ENCODE measurements at places on chromosomes 6 and 20.
A peak's percentile ranks its signal among the peaks of the same experiment; 100 is the strongest.

- DNase-seq: no peak
- H3K27me3 ChIP-seq: no peaks in the 10 kb centered on the region
- no peak overlapping the region for H3K27ac ChIP-seq
- H3K4me1 ChIP-seq: peaks cover 29% of the 10 kb centered on the region
Observed at GRCh38 chr6:13398069-13398381, 69.7 kb upstream of the TBC1D7 start.

GRCh38 chr6:65148839-65149238 is 558.2 kb downstream of the EYS start:
- no peaks in the 10 kb centered on the region for H3K36me3 ChIP-seq
- H3K27ac ChIP-seq: no peak overlapping the region
- H3K4me1 ChIP-seq: no peaks in the 10 kb centered on the region
- H3K4me3 ChIP-seq: no peak overlapping the region
- DNase-seq: no peak

DNA sequence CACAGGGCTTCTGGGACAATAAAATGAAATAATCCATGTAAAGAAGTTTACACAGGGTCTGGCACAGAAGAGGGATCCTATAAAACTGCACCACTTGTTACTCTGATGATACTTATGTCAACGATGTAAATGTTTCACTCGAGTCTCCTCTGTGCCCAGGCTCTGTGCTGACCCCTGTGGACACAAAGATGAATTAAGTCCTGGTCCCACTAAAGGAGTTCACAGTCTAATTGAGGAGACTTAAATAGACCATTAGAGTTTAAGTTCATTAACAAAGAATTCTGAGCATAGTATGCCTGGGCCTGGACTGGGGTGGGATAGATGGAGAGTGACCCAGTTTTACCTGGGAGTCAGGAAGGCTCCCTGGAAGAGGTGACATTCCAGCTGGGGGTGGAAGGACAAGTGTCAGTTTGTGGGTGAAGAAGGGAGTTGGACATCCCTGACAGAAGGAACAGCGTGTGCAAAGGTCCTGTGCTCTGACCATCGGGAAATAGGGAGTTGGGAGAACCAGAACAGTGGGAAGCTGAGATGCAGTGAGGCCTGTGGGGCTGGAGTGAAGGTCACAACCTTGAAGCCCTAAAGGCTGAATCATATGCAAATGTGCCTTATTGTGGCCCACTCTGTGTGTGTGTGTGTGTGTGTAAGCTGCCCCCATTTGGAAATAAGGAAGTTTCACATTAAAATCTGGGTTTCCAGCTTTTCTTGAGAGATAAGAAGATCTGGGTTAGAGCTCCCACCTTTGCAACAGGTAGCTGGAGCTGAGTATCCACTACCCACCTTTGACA is 1.1 kb downstream of the OCSTAMP start:
- DNase-seq: no peak
- no peaks in the 10 kb centered on the region for H3K4me1 ChIP-seq
- H3K27ac ChIP-seq: no peak overlapping the region
- no peaks in the 10 kb centered on the region for H3K27me3 ChIP-seq

GRCh38 chr6:131049608-131050007 is 13.4 kb downstream of the EPB41L2 start:
- no peaks in the 10 kb centered on the region for H3K36me3 ChIP-seq
- H3K4me3 ChIP-seq: peak overlapping the region; percentile 9
- DNase-seq: no peak
- no peaks in the 10 kb centered on the region for H3K27me3 ChIP-seq

- H3K4me1 ChIP-seq: no peaks in the 10 kb centered on the region
- no peaks in the 10 kb centered on the region for H3K36me3 ChIP-seq
- H3K27me3 ChIP-seq: no peaks in the 10 kb centered on the region
- H3K4me3 ChIP-seq: no peak overlapping the region
Observed at GRCh38 chr6:89950446-89950845, 56.2 kb downstream of the GJA10 start.

GRCh38 chr6:17900011-17900410 is 87.4 kb downstream of the KIF13A start:
- H3K4me1 ChIP-seq: peaks cover 6% of the 10 kb centered on the region
- H3K36me3 ChIP-seq: peaks cover 15% of the 10 kb centered on the region
- no peak overlapping the region for H3K27ac ChIP-seq
- no peak for DNase-seq
- H3K27me3 ChIP-seq: no peaks in the 10 kb centered on the region

DNA sequence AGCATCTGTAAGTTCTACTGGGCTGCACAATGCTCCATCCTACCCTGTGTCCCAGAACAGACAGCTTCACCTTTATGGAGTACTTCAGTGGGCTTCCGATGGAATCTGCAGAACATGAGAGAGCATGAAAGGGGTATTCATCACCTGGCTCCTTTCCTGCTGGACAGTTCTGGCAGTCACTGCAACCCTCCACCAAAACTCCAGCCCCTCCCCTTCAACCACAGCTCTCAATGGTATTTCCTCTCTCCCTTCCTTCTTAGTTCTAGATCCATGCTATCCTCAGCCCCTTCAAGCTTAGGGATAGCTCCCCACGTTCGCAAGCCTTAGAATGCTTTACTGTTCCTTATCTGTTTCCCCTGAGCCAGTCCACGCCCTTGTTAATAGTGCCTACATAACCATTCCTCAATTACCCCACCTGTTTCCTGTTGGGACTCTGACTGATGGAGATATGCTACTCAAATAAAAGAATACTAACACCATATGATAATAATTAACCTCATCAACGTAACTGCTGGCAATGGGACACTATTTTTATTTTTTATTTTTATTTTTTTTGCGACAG is 26.8 kb downstream of the TRAM2 start:
- DNase-seq: no peak
- no peaks in the 10 kb centered on the region for H3K36me3 ChIP-seq
- H3K27me3 ChIP-seq: no peaks in the 10 kb centered on the region
- H3K4me3 ChIP-seq: no peak overlapping the region
- peaks cover 66% of the 10 kb centered on the region for H3K4me1 ChIP-seq

DNA sequence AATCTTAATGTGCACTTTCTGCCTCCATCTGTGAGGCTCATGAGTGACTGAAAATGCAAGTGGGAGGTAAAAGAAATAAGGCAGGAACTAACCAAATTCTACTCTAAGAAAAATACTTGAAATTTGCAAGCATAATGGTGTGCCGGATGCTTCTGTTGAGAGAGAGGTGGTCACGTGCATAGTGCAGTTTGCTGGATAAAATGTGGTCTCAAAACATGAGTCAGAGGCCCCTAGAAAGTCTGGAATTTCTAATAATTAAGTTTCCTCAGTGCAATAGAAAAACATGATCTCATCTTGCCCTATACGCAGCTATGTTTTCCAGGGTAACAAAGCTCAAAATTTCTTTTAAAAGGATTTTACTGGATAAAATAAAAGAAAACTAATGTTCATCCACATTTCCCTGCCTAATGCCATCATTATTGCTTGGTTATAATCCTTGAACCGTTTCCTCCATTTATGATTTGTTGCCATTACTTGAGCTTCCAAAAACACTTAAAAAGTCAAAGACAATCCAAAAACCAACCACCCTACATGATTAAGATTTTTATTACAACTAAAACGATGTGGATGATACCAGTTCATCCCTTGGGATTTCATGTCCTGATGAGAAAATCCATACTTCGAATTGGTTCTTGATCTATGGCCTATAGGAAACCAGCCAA is 351.7 kb upstream of the ARID1B start:
- no peaks in the 10 kb centered on the region for H3K27me3 ChIP-seq
- H3K4me1 ChIP-seq: peaks cover 8% of the 10 kb centered on the region
- no peak for DNase-seq
- H3K36me3 ChIP-seq: no peaks in the 10 kb centered on the region
- no peak overlapping the region for H3K27ac ChIP-seq
- H3K4me3 ChIP-seq: no peak overlapping the region

DNA sequence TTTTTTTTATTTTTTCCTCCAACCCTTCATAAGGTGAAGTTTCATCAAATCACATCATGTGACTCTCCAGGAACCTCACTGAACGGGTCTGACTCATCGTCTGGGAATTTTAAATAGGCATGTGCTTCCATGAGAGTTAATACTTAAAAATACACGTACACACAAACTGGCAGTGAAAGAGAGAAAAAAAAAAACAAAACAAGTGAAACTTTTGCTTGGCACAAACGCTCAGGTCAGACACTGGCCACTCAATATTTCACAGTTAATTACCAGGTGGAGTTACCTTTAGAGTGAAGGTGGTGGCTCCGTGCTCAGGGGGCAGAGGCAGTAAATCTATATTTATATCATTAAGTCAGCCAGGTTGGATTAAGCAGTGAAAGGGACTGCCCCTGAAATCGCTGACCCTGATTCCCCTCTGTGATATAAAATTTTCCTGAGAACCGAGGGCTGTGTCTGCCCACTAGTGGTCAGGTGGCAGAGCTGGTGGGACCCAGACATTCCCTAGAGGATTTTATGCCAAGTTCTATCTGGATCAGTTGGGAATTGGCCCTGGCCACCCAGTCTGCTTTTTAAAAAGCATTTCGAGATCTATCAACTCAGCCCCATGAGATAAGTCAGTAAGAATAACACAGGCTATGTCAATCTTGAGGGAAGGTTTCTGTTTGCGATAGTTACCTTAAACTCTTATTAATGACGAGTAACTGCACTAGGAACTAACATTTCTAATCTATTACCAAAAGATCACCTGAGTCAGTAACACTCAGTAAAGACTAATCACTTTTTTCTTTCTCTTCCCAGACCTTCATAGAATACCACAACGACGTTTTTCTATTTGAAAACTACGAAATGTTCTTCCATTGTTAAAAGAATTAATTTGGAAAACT is 259.1 kb downstream of the HDGFL1 start:
- no peaks in the 10 kb centered on the region for H3K36me3 ChIP-seq
- H3K4me1 ChIP-seq: peaks cover 14% of the 10 kb centered on the region
- peak overlapping the region; percentile 58 for H3K4me3 ChIP-seq
- no peaks in the 10 kb centered on the region for H3K27me3 ChIP-seq
- peak overlapping the region; percentile 86 for H3K27ac ChIP-seq

DNA sequence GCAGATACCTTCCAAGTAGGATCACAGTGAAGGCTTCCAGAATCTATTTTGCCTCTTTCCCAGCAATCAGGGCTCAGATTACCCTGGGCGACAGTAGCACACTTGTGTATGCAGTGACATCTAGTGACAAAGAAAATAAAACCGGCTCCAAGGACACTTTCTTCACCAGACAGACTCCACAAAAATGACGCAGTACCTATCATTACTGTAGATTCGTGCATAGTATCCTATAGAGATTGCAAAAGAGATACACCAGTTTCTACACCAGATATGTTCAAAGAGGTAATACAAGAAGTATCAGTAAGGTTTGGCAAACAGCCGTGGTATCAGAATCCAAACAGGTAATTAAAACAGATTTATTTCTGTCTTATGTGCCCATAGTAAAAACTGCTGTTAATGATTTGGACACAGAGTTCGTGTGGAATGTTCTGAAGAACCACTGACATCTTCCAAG is 600.4 kb upstream of the JAG1 start:
- H3K27me3 ChIP-seq: no peaks in the 10 kb centered on the region
- H3K27ac ChIP-seq: no peak overlapping the region
- no peaks in the 10 kb centered on the region for H3K4me1 ChIP-seq
- no peak for DNase-seq
- H3K36me3 ChIP-seq: no peaks in the 10 kb centered on the region

DNA sequence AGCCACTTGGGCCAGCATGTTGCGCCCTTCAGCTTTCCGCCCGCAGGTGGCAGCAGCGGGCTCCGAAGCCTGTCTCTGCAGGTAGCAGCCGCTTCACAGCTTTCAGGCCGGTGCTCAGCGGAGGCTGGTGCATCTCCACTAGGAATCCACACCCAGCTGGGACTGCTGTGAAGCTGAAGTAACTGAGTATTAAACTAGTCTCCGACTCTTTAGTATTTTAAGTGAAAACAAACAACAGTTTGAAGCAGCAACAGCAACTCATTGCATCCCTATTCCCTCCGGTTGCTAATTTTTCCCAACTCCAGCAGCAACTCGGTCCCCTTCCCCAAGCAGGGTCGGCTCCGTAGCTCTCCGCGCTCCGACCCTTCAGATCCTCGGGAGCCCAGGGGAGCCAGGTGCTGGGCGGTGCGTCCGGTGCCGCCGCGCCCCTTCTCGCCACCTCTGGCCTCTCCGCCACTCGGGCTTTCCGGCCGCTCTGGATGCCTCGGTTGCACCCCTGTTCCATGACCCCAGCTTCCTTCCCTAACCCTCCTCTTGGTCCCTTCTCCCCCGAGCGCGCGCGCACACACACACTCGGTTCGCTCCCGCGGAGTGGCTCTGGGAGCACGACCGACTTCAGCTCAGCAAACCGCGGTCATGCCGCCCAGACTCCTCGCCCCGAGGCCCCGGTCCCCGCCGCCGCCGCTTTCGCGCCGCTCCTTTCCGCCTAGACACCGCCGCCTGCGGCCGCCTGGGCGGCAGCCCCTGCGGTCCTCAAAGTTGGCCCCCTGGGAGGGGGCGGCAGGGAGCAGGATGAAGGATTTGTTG is 765 bp upstream of the NKAIN2 start:
- no peak overlapping the region for H3K27ac ChIP-seq
- peak overlapping the region; percentile 76 for H3K4me3 ChIP-seq
- peaks cover 6% of the 10 kb centered on the region for H3K27me3 ChIP-seq

- no peak overlapping the region for H3K4me3 ChIP-seq
- H3K36me3 ChIP-seq: no peaks in the 10 kb centered on the region
- no peaks in the 10 kb centered on the region for H3K27me3 ChIP-seq
- no peak for DNase-seq
Observed at GRCh38 chr6:2108700-2109306, 136.6 kb downstream of the GMDS start.

- no peaks in the 10 kb centered on the region for H3K36me3 ChIP-seq
- no peaks in the 10 kb centered on the region for H3K27me3 ChIP-seq
- H3K4me3 ChIP-seq: no peak overlapping the region
Observed at GRCh38 chr6:145206247-145206907, 528.9 kb downstream of the EPM2A start.

DNA sequence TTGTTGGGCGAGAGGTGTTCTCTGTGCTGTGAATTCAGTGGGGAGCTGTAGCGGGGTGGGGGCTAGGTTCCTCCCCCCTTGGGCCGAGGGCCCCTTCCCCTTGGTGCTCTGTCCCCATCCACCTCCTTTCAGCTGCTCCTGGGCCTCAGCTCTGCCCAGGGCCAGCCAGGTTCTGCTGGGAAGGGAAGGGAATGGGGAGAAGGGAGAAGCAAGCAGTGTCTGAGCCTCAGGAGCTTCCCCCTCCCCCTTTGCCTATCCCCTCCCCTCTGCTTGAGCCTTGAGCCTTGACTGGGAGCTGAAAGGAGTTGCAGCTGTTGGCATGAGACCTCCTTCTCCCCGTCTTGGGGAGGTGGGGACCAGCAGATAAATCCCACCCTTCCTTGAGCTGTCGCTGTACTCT is 576 bp upstream of the RRP36 start:
- no peaks in the 10 kb centered on the region for H3K27me3 ChIP-seq
- peak overlapping the region; percentile 92 for H3K4me3 ChIP-seq
- peak overlapping the region; percentile 90 for H3K27ac ChIP-seq
- DNase-seq: no peak

- no peak overlapping the region for H3K27ac ChIP-seq
- H3K27me3 ChIP-seq: no peaks in the 10 kb centered on the region
- no peak overlapping the region for H3K4me3 ChIP-seq
- no peaks in the 10 kb centered on the region for H3K4me1 ChIP-seq
Observed at GRCh38 chr20:14067603-14068002, 72.3 kb downstream of the MACROD2 start.

Measured in thoracic aorta (tissue), 2 donors.